ENCODE measurements at places on chromosomes 2 and 18.

DNA sequence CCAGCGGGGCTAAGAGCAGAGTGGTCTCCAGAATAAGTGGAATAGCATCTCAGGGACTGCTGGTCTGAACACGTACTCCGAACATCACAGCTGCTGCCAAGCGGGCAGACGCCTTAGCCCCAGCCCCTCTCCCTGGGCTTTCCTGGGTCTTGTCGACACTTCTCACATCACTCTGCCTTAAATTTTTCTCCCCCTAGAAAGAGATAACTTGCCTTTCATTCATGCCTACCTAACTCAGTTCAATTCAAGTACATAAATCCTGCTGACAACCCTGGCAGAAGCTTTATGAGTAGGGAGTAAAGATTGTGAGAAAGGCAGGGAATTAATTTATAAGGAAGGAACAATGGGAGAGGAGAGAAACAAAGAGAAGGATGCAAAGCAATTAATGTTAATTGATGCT is 202.9 kb upstream of the TNP1 start:
- no peak for DNase-seq

DNA sequence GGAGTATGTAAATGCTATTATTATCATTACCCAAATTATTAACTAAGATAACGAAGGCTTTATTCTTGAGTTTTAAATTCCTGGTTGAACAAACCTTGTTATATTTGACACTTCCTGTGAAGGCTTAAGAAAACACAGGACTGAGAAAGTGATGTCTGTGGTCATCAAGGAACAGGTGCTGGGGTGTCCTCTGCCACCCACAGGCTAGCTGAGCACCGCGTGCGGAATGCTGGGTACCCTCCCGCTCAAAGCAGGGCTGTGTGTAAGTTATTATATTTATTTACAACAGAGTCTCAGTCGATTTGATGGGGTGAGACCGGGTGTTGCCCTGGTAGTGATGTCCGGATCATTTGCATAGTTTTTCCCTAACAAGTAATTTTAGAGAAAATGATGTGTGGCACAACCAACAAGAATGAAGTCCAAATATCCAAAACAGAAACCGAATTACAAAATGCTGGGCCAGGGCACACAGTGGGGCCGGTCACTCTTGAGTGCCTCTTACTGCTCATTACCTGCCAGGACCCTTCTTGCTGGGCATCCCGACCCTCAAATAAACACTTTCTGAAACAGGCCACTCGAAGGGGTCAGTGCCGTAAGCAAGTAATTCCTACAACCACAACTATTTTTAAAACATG is 49.2 kb downstream of the TMEM18 start:
- DNase-seq: no peak

- DNase-seq: no peak
Measured at GRCh38 chr18:38663270-38663669, 1097.7 kb upstream of the CELF4 start.

GRCh38 chr2:221102896-221103688 is 469.0 kb downstream of the EPHA4 start:
- DNase-seq: no peak

GRCh38 chr18:12686100-12686499 is 16.4 kb downstream of the CEP76 start:
- no peak for DNase-seq

Measured in nucleus accumbens (tissue), 56 donors.